GM23248 (cell line): ENCODE measurements at places on chromosomes 7 and 10. TPM values are rescaled to one million over a fixed set of nuclear protein-coding genes. Genes with fewer than 3 reads are reported as not detected.
A peak's percentile ranks its signal among the peaks of the same experiment; 100 is the strongest.

GRCh38 chr10:123996302-123996701 lies 97.1 kb downstream of the CHST15 start:
- H3K4me1 ChIP-seq = peaks cover 37% of the 10 kb centered on the region
- DNase-seq = no peak
- H3K27me3 ChIP-seq = 0 out of 2 replicates have a peak, but pooled peaks cover under 1% of the 10 kb centered on the region
- no peak overlapping the region for H3K4me3 ChIP-seq
- H3K27ac ChIP-seq = peak overlapping the region; percentile 66

DNA sequence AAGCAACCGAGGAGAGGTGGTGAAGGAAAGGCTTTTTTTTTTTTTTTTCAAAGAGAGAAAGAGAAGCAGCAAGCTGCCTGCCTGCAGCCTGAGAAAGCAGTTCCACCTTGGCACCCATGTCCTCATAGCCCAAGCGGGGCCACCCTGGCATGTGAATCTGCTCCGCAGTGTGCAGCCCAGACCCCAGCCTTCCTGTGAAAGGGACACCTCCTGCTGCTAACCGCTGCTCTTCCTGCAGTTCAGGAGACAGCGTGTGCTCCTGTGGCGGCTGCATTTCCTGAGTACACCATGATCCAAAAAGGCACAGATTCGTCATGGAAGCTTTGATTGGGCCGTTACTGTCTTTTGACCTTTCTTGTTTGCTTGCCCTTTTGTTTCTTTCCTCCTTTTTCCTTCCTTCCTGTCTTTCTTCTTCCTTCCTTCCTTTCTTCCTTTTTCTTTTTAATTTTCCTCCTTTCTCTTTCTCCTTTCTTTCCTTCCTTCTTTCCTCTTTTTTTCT lies 38.1 kb downstream of the IKZF1 start:
- H3K27me3 ChIP-seq = peaks cover 46% of the 10 kb centered on the region
- DNase-seq = peak; percentile 6
- no peak overlapping the region for H3K4me3 ChIP-seq
- H3K27ac ChIP-seq = no peak overlapping the region

The IFIT1B gene
- polyA plus RNA-seq = not detected in 2 replicates

GRCh38 chr7:157312941-157313340 lies 23.9 kb upstream of the DNAJB6 start:
- DNase-seq = no peak
- no peak overlapping the region for H3K4me3 ChIP-seq
- peaks cover 26% of the 10 kb centered on the region for H3K4me1 ChIP-seq
- H3K27me3 ChIP-seq = no peaks in the 10 kb centered on the region
